Mesenteric fat pad (tissue), 1 donor: ENCODE measurements at places on chromosomes 16 and 17. TPM values are rescaled to one million over a fixed set of nuclear protein-coding genes. Genes with fewer than 3 reads are reported as not detected.

- no peak for DNase-seq
Observed at GRCh38 chr17:39563476-39563875, 44.2 kb downstream of the NEUROD2 start.

Gene TP53TG3C
- total RNA-seq, result not detected

DNA sequence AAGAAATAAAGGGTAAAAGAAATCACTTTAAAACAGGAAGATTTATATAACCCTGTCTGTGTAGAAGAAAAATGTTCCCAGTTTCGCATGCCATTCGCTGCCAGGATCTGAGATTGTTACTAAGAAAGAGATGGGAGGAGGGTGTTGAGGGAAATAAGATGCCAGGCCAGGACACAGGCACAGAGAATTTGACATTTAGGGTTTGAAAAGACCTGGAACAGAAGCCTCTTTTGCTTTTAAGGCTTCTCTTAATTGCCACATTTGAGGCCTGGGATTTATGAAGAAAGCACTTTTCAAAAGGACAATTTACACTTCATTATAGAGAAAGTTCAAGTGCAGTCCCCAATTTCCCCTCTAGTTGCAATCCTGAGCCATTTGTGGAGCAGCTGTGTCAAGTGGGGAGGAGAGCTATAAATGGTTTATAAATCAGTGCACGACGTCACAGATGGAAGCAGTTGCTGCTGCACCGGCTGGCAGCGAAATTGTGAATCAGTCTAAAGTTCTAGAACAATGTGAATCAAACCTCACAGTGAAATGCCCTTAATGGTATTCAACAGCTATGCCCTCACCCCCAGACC is 26.5 kb upstream of the C16orf87 start:
- no peak for DNase-seq

DNA sequence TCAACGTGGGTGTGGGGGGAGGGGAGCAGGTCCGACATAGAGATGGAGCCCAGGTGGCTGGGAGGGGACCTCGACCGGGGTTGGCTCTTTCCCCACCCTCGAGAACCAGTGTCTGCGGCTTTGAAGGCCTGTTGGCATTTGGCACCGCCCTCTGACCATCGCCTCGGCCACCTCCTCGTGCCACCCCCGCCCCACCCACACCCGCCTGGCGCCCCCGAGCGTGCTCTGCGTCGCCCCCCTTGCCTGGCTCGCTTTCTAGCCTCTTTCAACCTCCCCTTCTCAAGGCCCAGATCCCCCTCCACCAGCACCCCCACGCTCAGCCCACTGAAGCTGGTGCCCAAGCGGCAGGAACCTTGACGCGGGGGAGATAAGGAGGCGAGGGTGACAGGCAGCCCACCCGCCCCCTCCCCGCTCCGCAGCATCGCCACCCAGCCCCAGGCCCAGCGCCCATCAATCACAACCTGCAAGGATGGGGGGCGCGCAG is 619 bp downstream of the CACNB1 start:
- DNase-seq, result no peak

- no peak for DNase-seq
Observed at GRCh38 chr17:81114351-81115093, 50.8 kb upstream of the PVALEF start.

- DNase-seq, result no peak
Observed at GRCh38 chr16:16007743-16008111, 58.3 kb downstream of the ABCC1 start.

DNA sequence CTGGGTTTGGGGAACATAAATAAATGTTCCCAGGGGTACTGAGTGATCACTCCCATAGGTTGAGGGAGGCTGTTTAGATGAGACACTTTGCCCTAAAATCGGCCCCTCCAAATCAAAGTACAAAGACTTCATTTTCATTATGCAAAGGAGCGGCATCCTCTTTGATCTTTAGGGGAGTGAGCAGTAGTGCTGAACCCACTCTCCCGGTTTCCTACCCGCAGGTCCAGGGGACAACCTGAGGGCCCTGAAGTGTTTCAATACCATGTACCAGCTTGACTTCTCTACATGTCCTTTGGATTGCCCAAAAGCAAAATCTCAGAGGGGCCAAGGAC is 3.6 kb downstream of the HOXB6 start:
- no peak for DNase-seq

- DNase-seq, result no peak
Observed at GRCh38 chr16:71473891-71474290, 11.8 kb upstream of the ZNF23 start.

- no peak for DNase-seq
Observed at GRCh38 chr16:59319871-59320270, 585.8 kb upstream of the GOT2 start.

DNA sequence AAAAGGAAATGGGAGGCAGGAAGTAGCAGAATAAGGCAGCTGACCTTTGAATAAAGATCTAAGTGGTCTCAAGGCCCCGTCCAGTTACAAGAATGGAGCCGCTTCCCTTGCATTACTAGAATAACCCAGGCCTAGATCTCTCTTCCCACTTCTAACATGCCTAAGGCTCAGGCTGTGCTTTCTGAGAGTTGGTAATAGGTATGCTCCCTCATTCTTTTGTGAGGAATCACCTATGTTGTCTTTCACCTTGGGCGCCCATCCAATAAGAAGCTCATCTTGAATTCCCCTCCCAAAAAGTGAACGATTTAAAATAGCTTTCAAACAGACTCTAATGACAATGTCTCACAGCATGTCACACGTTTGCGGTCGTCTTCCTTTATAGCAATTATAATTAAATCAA is 101.2 kb downstream of the KCNJ2 start:
- no peak for DNase-seq

DNA sequence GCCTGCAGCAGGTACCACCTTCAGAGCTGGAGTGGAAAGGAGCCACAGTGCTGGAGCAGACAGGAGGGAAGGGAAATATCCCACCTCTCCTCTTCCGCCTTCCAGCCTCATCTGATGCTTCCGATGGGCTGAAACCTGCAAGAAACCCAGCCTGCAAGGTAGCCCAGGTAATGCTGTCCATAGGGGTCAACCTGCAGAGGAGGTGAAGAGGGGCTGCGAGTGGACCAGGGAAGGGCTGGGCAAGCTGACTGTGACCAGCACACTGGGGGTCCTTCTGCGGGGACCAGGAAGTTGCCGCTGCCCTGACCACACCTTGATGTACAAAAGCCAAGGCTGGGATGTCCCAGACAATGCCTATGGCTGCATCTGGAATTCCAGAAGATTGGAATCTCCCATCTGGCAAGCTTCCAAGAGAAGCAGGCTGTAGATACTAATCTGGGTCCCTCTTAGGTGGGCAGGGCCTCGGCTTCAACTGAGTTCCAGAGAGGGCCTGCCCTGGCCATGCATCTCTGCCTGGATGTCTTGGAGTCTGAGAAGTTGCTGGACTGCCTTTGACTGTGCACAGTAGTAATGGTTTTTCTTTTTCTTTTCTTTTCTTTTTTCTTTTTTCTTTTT is 5.8 kb downstream of the FOXL1 start:
- no peak for DNase-seq

Gene PLD2
- total RNA-seq, result 22.8 TPM

DNA sequence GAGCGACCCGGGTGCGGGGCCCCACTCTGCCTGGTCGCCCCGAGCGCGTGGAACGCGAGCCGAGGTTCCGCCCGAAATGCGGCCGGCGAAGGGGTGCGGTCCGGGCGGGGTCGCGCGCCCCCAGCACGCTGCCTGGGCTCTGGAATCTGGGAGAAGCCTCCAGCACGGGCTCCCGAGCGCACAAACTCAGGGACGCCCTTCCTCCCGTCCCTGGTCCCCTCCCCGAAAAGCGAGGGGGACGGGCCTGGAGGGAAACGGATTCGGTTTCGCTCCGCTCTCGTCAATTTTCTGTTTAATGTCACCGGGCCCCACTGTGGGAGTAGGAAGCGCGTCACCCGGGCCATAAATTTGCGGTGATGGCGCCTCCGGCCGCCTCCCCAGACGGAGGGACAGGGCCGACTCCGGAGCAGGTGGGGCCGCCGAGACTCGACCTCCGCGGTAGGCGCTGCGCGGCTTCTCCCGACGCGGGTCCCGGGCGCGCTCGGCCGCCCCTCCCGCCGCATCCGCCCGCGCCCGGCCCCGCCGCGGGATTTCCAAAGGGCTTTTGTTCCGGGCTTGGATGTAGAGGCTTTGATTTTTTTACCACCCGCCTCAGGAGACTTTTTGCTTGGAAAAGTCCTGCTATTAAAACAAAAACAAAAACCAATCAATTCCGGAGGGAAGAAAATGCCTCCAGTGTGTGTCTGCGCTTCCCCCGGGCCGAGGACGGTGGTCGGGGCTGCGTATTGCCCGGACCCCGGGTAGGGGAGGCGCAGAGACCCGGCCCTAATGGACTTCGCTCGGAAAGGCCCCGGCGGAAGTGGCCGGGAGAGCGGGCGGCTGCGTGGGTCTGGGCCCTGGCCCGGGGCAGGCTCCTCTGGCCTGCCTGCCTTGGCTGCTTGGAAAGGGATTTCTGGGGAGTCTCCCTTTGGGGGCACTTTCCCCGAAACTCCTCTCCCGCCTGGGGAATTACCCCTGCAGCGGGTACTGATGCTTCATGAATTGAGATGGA is 7.9 kb upstream of the BAHCC1 start:
- no peak for DNase-seq

DNA sequence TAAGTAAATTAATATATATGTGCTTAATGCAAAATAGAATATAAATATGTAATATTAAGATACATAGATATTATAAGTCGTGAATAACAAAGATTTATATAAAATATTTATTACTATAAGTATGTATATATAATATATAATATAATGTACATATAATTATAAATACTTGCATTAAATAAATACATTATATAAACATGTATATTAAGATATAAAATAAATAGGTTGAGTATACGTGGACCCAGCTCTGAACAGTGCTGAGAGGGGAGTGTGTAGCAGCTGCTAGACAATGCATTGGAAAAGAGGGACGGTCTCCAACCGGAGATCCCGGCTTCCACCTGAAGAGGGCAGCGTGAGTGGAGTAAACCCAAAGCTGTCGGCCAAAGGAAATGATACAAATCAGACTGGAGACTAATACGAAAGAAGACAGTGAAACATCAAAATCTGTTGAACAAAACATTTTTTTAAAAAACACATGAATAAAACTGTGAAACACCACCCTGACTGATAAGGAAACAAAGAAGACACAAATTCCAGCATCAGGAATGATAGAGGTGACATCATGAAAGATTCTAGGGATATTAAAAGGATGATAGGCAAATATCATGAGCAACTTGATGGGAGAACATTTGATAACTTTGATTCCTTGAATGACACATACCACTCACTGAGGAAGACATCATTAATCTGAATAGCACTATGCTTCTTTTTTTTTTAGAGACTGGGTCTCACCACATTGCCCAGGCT is 125.4 kb upstream of the CHMP6 start:
- DNase-seq, result no peak

GRCh38 chr17:17341452-17341851 is 38.3 kb downstream of the NT5M start:
- DNase-seq, result no peak

DNA sequence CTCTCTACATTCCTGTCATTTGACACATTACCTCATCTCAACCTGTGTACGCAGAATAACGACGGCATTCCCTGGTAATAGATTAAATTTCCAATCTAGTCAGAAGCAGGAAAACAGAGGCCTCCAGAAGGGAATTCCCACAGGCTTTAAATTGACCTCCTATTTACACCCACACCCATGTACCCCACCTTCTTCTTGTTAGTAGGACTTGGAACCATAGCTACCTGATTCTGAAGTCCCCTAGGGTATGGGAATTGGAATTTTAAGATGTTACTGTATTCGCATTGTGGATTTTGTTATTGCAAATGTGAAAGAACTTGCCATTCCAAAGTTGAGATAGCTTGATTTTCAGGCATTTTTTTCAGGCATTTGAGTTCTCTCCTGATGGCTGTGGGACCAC is 377.5 kb upstream of the DYNLRB2 start:
- no peak for DNase-seq

DNA sequence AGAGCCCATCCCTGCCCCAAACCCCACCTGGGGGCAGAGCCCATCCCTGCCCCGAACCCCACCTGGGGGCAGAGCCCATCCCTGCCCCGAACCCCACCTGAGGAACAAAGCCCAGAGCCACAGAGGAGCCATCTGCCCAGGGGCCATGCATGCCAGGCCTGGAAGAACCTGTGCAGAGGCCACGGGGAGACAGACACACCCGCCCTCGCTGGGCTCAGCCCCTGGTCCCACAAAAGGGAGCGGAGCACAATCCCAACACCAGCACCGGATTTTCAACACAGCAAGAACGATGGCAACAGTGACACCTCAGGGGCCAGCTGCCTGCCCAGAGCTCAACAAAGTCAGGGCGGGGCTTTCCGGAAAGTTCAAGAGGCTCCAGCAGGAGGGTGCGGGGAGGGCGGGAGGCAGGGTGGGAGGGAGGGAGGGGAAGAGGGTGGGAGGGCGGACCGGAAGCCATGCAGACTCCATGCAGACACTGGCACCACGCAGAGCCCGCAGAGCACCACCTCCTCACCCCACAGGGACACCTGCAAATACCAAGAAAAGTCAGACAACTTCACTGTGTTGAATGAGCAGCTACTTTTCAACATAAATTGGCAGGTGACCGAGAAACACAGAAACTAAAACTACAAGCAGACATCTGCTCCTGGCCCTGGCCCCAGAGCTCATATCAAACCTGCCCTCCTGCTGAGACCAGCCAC is 27.9 kb upstream of the C16orf95 start:
- DNase-seq, result no peak

- peak; percentile 77 for DNase-seq
Observed at GRCh38 chr16:50501251-50501650, 46.9 kb upstream of the NKD1 start.

Gene RILP
- 31.4 TPM for total RNA-seq

DNA sequence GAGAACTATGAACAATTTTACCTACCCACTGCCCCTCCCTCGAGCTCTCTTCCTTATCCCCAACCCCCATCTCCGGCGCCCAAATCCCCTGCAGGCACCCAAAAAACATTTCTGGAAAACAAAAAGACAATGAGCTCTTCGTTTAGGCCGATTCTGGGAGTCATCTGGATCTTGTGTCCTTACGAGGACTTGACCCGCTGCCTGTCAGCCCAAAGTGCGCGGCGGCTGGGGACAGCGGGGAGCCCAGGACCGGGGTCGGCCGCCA is 524 bp downstream of the STRADA start:
- no peak for DNase-seq

DNA sequence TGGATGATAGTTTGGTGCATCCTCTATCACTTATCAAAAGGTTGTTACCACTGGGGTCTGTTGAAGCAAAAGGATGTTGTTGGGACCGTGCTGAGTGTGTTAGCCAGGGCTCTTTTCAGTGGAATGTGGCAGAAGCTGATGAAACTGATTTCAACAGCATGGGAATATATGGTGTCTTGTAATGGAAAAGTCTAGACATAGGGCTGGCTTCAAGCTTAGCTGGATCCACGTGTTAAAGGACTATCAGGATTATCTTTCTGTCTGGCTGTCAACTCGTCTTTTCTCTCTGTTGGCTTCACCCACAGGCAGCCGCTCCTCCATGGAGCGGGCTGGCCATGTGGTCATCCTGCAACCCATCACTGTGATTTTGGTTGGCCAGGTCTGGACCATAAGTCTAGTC is 8.7 kb downstream of the SNX29 start:
- DNase-seq, result no peak

DNA sequence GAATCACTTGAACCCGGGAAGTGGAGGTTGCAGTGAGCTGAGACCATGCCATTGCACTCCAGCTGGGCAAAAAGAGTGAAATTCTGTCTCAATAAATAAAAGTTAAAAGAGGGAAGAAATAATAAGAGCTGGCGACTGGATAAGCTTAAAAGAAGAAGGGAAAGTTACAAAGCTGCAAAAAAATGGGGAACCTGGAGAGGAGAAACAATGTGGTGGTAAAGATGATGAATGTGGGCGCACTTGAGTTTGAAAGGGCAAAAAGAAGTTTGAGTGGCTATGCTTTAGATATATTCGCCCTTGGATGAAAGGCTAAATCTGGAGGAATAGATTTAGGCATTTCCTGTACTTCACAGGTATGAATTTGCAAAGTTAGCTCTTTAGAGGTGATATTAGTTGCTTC is 53.0 kb upstream of the YPEL2 start:
- no peak for DNase-seq

Gene AKAP10
- total RNA-seq, result 29.5 TPM
